Hematopoietic multipotent progenitor cell treated with erythropoietin and hydrocortisone succinate and interleukin-3 and kit ligand, for 17 days (in vitro differentiated cells): ENCODE measurements at places on chromosomes 3 and 15.

DNA sequence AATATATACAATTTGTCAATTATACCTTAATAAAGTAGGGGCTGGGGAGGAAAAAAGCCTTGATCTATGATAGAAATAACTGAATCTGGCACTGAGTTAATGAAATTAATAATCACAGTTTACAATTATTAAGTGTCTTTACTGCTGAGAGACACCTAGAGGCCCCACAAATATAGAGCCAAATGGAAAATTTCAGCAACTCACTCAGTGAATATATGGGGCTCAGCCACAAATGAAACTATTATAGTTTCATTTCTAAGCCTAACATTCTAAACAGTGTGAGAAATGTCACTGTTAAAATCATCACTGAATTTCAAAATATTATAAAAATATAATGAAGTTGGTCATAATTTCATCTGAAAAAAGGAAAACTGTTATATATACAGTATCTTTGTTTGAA, 40.3 kb downstream of the GNB4 start:
- no peak for DNase-seq

- DNase-seq = no peak
Measured at GRCh38 chr3:44842376-44842775, 19.3 kb upstream of the TMEM42 start.

GRCh38 chr3:133455960-133456359, 56.1 kb downstream of the BFSP2 start:
- no peak for DNase-seq

GRCh38 chr3:184540777-184541681, 20.6 kb upstream of the EPHB3 start:
- peak; percentile 58 for DNase-seq

- DNase-seq = no peak
Measured at GRCh38 chr3:105836533-105836932, 32.3 kb downstream of the CBLB start.
